Stimulated activated CD8-positive, alpha-beta memory T cell treated with anti-CD3 and anti-CD28 coated beads, Interleukin-15, amount 100 ng/mL, for 4 hours (primary cell): ENCODE measurements at places on chromosomes 1 and 21.

DNA sequence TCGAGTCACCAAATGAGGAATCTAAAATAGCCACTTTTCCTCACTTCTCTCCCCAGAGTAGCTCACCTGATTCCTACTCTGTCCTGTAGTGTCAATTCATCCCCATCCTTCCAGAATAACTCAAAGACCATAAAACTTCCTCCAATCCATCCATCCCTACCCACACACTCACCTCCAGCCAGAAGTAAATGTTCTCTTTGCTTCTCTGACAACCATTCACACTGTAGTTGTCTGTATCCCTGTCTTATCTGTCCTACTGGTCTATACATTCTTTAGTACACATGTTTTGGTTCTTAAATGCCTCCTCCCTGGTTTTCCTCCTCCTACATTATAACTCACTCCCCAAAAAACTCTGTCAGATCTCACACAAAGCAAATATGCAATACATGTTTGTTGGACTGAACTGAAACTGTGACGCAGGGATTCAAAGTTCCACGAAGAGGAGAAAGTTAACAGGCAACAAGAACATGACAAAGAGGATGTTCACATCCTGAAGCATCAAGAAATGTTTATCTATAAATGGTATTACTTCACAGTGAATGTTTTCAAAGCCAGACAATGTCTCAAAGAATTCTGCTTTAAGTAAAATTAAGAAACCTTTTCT is 11.0 kb downstream of the TP53BP2 start:
- DNase-seq: no peak

- DNase-seq: no peak
Observed at GRCh38 chr1:99590578-99591209, 55.2 kb upstream of the PALMD start.

GRCh38 chr1:111323231-111323630 is 32.6 kb downstream of the CHIA start:
- DNase-seq: no peak

- DNase-seq: no peak
Observed at GRCh38 chr1:29756498-29756897, 520.2 kb downstream of the PTPRU start.

- DNase-seq: no peak
Observed at GRCh38 chr1:13751458-13751871, 51.5 kb downstream of the PRDM2 start.

DNA sequence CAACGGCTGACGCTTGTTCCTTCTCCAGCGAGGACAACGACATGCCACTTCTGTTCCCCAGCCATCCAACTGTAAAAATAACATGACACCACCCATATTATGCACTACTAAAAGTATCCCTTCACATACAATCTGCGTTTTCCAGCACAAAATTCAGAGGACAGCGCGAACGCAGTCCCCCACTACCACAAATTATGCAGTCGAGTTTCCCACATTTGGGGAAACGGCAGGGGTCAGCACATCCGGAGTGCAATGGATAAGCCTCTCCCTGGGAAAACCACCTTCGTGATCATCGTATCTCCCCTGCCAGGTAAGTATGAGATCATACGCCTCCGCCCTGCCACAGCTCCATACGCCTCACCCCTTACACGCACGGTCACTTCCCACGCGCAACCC is 120.9 kb downstream of the PPIAL4G start:
- DNase-seq: no peak

GRCh38 chr1:154999571-155000410 is 2.8 kb upstream of the ZBTB7B start:
- no peak for DNase-seq

DNA sequence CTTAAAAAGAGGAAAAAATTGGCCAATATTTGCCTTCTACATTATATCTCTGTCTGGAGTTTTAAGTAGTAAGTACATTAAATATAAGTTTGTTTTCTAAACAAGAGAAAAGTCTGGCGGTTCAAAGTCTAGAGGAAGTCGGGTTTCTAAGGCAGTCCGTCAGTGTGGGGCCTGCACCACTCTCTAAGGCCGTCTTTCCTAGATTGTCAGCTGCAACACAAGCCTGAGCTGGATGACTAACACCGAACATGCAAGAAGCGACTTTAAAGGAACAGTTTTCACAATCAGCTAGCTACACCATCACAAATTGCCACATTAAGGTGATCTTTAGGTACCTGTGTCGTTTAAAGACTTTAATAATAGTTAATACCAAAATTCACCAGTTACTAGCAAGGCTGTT is 19.6 kb downstream of the CCSAP start:
- no peak for DNase-seq

DNA sequence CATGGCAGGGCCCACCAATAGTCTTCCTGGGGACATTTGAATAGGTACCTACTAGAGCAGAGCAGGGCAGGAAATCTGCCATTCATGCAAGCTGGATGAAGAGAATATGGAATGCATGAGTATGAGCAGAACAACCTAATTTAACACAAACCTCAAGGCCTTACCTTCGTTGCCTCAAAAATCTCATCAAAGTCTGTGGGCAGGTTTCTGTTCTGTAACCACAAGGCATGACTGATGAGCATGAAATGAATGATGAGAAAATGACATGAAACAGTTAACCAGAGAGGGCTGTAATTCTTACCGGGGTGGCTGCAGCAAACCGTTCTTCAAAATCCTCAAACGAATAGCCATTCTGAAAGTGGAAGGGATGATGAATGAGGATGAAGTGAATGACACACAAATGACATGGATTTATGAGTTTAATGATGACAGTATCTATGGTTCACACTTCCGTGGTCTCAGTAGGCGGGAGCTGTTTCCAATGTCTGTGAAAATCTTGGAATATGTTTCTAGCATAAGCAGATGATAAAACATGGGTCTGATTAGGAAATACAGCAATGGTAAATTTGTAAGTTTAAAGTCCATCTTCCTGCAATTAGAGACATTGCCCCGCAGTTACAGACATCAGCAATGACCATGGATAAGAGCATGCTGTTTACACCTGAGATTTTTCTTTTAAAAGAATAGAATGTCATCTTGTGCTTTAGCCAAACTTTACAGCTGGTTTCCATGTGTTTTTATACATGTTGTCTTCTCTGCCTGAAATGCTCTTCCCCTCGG is 67.6 kb upstream of the C8B start:
- DNase-seq: no peak

DNA sequence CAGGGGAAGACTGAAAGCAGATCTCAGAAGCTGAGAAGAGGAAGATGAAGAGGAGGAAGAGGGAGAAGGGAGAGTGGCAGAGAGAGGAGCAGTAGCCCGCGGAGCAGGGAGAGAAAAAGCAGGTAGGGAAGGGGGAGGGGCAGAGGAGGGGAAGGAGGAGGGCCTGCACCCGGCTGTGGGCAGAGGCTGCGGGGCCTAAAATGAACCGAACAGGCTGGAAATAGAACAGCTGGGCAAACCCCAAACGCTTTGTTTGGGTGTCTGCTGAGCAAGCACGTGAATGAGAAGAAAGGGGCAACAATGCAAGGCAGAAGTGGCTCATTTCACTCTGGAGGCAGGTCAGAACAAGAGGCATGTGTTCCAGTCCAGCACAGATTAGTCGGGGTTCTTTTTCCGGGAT is 33.5 kb downstream of the KCNC4 start:
- no peak for DNase-seq

- DNase-seq: no peak
Observed at GRCh38 chr1:202590975-202591411, 119.3 kb downstream of the SYT2 start.

GRCh38 chr1:175013445-175013844 is 9.8 kb downstream of the MRPS14 start:
- DNase-seq: no peak

DNA sequence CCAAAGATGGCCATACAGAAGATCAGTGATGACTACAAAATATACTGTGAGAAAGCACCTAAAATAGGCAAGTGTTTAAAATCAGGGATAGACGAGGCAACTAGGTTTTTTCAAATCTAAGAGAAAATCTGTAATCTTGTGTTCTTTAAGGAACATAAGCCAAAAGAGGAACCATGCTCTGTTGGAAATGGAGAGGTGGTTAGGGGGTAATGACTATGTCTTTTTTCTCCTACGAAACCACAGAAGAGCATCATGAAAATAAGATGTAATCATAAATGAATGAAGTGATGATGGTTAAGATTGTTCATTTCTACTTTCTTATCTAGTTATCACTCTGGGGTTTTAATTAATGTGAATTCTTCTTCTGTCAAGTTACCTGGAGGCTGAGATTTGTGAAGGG is 43.1 kb downstream of the RGSL1 start:
- no peak for DNase-seq

DNA sequence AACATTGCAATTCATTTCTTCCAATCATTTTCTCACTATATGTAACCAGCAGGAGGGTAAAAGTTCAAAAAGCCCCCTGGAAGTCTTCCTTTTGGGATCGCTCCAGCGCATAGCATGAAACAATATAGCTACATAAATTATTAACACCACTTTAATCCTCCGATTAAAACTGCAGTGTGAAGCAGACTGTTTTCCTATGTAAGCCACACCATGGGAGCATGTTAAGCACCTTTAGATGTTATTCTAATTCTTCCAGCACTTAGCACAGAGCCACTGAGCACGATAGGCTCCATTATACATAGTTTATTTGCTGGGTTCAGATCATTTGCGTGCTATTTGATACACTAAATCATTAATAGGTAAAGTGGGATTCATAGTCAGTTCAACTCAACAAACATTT is 18.4 kb upstream of the GADD45A start:
- no peak for DNase-seq

GRCh38 chr1:232877365-232878028 is 72.3 kb downstream of the MAP10 start:
- no peak for DNase-seq

GRCh38 chr21:34730194-34730593 is 61.4 kb downstream of the CLIC6 start:
- DNase-seq: no peak

DNA sequence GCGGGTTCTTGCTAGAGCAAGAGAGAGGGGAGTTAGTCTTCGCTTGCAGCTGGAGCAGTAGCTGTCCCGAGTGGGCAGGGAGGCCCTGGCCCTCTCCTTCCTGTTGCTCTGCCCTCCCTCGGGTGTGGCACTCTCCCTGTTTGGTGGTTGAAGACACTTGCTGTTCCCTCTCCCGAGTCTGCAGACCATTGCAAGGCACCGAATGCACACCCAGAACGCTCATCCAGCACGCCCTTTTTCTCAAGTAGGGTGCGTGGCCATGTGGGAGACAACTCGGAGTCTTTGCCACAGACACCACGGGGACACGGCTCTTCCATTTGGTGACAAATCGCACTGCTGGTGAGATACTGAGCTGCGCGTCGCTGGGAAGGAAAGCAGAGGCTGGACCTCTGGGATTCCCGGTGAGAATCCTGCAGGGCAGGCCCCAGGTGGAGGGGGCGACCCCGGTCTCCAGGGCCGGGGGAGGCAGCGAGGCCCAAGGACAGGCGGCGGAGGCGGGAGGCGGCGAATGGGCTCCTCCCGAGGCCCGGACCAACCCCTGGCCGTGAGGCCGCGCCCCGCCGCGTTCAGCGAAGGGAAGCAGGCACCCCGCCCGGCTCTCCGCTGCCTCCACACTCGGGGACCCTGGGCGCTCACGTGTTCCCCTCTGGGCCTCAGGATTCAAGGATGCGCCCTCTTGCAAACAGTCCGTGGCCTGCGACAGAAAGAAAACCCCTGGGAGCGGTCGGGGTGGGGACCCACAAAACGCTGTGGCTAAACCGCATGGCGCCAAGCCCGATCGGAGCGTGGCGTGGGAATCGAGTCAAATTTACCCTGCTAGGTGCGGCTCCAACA is 10.4 kb upstream of the TMEM200B start:
- no peak for DNase-seq

GRCh38 chr1:229273507-229274232 is 2.8 kb downstream of the RAB4A start:
- no peak for DNase-seq

DNA sequence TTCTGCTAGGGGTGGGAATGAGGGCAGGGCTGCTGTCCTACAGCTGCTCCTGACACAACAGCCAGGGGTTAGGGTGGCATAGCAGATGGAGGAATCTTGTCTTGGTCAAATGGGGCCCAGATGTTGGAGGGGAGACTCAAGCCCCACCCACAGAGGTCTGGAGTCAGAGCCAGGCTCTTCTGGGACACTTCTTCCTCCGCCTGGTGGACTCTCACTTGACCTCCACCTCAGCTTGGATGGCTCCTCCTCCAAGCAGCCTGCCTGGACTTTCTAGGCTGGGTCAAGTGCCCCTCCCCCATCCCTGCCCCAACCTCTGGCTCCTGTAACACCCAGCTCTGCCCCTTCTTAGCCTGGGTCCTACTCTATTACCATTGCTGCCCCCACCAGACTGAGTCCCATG is 35.5 kb downstream of the EPHA2 start:
- DNase-seq: no peak

- DNase-seq: no peak
Observed at GRCh38 chr1:96240438-96240837, 481.1 kb upstream of the PTBP2 start.

DNA sequence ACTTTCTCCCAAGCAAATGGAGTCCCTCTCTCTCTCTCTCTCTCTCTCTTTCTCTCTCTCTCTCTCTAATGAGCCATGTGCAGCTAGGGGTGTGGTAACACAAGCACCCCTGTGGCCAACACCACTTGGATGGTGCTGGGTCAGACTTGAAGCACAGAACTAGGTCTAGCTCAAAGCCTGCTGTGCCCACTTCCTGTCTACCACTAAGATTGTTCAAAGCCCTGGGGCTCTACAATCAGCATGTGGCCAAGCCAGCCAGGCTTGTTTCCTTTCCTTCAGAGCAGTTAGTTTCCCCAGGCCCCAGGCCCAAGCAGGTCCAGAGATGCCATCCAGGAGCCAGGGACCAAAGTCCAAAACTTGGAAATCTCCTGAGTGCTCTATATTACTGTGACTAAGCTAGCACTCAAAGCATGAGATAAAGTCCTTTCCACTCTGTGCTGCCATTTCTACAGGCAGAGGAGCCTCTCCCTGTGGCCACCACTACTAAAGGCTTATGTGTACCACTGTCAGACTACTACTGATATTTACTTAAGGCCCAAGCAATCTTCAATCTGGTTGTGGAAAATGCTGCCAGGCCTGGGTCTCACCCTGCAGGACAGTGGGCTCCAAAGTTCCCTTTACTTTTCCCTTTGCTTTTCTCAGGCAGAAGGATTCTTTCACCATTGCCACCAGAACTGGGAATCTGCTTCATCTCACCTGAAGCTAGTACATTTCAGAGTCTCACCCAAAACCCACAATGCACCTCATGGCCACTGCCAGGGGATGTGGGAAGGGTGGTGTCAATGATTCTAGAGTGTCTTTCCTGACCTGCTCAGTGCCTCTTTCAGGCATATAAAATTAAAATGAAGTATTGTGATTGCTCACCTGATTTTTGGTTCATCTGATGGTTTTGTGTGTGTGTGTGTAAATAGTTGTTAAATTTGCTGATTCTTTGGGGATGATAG is 999.5 kb downstream of the NCAM2 start:
- no peak for DNase-seq

DNA sequence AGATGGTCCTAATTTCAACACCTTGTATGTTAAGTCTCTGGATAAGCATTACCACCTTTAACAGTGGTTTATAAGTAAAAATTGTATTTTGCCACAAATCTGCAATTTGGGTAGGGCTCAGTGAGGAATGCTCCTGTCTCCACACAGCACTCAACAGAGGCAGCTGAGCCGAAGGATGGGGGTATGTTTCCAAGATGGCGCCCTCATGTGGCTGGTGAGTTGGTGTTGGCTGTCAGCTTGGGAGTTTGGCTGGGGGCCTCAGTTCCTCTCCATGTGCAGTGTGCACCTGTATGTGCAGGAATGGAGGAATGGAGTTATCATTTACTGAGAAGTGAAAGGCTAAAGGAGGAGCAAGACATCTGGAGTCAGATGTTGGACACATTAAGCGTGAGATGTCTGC is 136.8 kb downstream of the GABPA start:
- no peak for DNase-seq
